ENCODE measurements at places on chromosomes 6 and 20. TPM values are rescaled to one million over a fixed set of nuclear protein-coding genes. Genes with fewer than 3 reads are reported as not detected.

GRCh38 chr6:106069478-106069877, 16.7 kb upstream of the PRDM1 start:
- peak; percentile 76 for DNase-seq

DNA sequence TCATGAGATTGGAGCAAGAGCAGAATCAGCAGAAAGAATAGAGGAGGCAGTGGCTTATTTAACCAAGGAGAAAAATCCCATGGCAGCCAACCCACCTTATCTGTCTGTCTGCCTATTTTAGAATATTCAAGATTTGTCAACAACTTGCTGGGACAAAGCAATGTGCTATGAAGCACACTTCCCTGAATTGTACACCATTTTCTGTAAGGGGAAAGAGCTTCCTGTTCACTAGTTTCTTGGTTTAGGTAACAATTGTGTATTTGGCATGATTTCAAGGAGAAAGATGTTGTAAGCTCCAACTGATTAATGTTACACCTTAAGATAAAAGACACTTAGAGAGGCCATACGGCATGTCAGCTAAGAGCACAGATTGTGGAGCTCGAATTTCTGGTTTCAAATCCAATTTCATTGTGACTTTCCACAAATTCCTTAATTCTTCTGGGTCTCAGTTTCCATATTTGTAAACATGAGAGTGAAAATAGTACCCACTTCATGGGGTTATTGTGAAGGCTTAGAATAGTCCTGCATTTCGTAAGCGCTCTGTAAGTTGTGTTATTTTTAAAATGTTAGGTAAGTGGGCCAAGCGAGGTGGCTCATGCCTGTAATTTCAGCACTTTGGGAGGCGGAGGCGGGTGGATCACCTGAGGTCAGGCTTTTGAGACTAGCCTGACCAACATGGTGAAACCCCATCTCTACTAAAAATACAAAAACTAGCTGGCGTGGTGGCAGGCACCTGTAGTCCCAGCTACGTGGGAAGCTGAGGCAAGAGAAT, 4.8 kb upstream of the MUC22 start:
- DNase-seq = no peak

DNA sequence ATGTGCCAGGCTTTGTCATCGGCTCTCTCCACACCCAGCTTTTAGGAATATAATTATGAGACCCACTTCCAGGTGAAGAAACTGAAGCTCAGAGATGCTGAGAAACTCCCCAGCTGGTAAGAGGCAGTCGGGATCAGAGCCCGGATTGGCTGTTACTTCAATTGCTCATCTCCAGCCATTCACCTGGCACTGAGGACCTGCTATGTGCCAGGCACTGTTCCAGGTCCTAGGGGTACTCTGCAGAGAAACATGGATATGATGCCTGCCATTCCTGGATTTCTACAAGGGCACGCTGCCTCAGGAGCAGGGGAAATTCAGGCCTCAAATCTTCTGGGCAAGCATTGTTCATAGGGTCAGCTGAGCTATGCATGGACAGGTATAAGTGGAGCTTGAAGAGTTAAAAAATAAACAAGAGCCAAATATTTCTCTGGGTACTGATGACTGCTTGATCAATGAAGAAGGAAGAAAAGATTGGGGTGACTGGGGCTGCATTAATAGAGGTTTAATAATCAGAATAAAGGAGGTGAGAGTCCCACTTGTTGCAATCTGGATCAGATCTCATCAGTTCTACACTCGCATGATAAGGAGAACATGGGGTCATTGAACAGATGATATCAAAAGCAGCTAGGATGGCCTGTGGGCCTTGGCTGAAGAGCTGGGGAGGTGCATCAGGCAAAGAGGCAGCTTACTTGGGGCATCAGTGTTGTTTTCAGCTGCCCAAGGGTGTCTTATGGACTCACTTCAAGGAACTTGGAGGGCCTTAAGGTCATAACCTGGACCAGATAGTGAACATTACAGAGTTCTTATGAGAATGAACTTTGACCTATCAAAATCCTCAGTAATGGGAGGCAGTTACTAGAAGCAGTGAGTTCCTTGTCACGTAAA, 80.9 kb upstream of the TOX2 start:
- no peak for DNase-seq

DNA sequence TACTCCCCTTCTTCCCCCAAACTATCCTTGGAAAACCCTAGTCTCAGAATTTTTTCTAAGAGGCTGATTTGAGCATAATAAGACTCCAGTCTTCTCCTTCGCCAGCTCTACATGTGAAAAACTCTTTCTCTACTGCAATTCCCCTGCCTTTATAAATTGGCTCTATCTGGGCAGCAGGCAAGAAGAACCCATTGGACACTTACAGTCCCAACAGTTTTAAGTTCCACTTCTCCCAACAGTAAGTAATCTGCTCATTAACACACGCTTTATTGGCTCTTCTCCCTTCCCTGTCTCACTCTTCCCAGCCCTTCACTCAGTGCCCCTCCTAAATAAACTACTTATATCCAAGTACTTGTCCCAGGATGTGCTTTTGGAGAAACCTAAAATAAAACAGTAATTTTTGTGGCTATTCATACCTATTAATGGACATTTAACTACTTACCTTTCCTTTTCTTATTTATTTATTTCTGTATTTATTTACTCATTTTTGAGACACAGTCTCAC, 11.1 kb upstream of the DDR1 start:
- DNase-seq = no peak

DNA sequence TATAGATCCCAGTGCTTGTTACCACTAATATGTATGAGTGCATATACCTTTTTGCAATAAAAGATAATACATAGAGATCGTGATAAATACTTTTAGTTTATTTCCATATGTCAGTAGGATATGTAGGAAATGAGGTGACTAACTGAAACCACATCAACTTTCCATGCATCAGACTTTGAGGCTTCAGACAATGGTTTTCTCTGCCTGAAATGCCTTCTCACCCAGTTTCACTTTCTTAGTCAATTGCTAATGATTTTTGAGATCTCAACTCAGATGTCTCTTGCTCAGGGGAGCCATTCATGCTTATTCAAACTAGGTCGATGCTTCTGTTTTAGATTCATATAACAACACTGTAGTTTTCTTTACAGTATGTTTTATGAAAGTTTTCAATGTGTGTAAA, 626.6 kb upstream of the ADGRB3 start:
- peak; percentile 3 for DNase-seq

DNA sequence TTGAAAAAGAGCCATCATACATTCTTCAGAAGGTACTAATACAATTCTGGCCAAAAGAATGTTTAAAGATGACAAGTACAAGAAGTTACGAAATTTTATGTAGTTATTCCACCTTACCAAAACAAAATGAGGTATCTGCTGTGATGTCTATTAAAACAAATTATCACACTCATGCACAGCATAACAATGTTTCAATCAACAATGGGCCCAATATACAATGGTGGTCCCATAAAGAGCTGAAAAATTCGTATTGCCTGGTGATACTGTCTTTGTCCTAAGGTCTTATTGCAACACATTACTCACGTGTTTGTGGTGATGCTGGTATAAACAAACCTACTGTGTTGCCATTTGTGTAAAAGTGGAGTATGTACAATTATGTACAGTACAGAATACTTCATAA, 3.6 kb upstream of the NUP153 start:
- DNase-seq = no peak

DNA sequence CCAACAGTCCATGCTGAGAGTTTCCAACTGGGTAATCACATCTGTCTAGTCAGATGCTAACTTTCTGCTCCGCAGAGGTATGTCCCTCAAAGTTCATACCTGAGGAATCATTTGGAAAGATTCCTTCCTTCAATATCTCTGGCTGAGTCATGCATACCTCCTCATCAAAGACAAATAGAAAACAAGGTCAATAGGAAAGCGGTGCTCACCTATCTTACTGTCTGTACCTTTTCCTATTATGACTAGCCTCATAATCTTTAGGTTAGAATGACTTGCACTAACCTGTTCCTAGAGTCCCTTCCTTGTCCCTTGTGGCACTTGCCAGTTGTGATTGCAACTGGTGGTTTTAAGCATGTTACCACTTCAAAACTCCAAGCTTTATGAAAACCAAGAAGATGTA, 78.2 kb upstream of the PTPRK start:
- no peak for DNase-seq

DNA sequence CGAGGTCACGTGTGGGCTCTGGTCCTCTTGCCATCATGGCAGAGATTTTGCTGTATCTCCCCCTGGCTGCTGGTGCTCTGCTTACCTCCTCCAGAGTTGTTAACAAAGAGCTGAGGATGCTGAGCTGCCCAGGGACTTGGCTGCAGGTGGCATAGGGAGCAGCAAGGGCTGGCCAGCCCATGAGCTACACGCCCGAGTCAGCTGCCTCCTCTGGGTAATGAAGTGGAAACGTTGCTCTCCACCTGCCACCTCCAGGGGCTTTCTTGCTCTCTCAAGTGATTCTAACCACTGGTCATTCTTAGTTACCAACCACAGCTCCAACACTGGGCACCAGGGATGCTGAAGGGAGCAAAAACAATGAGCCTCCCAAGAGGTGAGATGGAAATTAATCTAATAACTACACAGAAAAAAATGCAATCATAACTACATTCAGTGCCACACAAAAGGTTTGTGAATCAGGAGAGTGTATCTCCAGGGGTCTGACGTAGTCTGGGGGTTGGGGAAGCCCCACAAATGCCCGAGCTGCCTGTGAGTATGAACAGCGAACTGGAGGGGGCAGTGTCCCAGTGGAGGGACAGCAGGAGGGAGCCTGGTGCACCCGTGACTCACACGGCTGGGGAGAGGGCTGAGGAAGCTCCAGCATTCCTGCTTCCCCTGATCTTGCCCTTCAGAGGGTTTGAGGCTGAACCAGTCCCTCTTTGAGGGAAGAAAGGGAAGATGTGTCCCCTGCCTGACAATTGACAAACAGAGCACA, 78.7 kb downstream of the CDH26 start:
- peak; percentile 56 for DNase-seq

DNA sequence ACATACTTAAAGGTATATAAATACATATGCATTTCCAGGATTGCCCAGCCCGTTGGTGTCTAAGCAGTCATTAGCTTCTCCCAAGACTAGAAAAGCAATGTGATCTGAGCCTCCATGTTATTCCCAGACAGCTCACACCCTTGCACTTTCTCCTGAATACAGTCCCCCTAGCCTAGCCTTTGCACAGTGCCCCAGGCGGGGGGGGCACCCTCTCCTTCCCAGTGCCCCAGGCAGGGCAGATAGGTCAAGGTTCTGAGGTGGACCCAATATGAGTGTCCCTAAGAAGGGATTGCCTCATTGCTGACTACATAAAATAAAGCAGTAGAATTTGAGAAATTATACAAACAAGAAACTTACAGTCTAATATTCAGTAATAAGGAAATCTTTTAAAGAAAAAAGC, 15.4 kb upstream of the GNRH2 start:
- no peak for DNase-seq

DNA sequence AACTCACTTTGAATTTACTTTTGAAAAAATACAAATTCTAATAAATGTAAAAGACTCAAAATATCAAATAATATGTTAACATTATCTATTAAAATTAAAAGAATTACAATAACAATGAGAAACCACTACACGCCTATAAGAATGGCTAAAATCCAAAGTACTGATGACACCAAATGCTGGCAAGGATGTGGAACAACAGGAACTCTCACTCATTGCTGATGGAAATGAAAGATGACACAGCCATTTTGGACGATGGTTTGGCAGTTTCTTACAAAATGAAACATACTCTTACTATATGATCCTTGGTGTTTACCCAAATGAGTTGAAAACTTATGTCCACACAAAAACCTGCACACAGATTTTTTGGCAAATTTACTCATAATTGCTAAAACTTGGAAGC, 15.6 kb upstream of the STX11 start:
- DNase-seq = no peak

GRCh38 chr20:61517419-61517818, 265.4 kb downstream of the CDH4 start:
- no peak for DNase-seq

DNA sequence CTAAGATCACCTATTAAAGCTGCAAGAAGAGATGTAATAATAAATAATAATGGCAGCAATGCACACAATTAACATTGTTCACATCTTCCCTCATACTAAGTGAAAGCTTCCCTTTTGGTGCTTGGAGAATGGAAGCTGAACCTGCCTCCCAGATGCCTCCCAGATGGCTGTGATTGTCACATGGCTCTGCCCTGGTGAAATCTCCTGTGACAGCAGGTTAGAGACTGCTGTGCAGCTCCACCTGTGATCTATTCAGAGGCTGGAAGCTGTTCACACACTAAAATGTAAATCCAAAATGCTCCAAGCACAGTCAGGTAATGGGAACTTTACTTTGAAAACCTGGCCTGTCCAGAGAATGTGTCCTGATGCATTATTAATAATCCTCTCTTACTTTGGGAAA, 41.7 kb upstream of the RGS17 start:
- no peak for DNase-seq

DNA sequence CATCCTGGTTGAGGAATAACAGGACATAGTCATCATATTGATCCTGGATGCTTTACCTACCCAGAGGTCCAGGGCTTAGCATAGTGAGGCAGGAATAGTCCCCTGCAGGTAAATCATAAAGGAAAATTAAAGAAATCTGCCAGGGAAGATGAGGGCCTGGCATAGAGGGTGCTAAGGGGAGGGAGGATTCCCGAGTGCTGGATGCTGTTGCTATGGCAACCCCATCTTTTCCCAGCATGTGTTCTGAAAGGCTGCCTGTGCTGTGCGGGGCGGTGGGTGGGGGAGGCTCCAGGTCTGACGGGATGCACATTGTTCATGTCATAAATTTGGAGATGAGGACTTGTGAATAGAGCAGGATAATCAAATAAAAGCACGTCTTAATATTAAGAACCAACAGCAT, 212.6 kb upstream of the PCSK2 start:
- no peak for DNase-seq

GRCh38 chr6:127520066-127520465, 931 bp upstream of the MTCL3 start:
- no peak for DNase-seq

DNA sequence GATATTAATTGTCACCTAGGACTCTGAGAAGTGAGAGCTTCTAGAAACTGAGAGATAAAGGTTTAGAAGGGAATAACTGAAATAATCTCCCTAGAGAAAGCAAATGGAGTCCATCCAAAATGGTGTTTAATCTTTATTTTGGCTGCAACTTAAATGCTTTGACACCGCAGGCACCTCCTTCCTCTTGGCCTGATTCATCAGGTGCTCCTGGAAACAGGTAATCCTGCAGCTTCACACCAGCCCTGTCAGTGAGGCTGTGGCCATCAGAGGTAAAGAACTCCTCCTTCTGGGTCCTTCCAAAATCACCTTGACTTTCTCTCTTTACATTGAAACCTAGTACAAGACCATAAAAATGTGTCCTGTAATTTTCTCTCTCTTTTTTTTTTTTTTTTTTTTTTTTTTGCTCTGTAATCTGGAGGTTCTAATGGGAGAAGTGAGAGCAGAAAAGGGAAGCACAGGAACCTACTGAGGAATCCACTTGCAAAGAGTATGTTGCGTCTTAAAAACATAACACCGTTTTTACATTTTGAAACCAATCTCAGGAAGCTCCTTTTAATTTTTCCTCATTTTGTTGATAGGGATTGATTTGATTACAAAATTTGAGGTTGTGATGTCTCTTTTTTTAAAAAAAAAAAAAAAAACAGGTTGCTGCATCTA, 124.2 kb downstream of the LRRC1 start:
- DNase-seq = no peak

The SLC17A3 gene
- not detected for total RNA-seq

The SMAP1 gene
- total RNA-seq = 22.3 TPM

The GPR63 gene
- total RNA-seq = 0.07 TPM

The HLA-DPA1 gene
- total RNA-seq = 0.34 TPM

The FAM209A gene
- total RNA-seq = not detected

Data from A172 (cell line).